Gastroesophageal sphincter (tissue), 4 donors: ENCODE measurements at places on chromosomes 4 and X. TPM values are rescaled to one million over a fixed set of nuclear protein-coding genes. Genes with fewer than 3 reads are reported as not detected.

The CCNG2 gene
- 19.3 TPM for total RNA-seq

The THAP6 gene
- total RNA-seq, result 37.8 TPM

The HSFX4 gene
- total RNA-seq, result not detected

The DMP1 gene
- not detected for total RNA-seq

The FGF13 gene
- total RNA-seq, result 4.7 TPM

The HMX1 gene
- not detected for total RNA-seq

The IBSP gene
- not detected for total RNA-seq

The DGKK gene
- total RNA-seq, result not detected

The MAGEA11 gene
- not detected for total RNA-seq

The UGT2B17 gene
- 0.27 TPM for total RNA-seq

The PDZD4 gene
- 10.6 TPM for total RNA-seq

The CLGN gene
- 2.9 TPM for total RNA-seq

The AFM gene
- not detected for total RNA-seq

The MAGEE1 gene
- total RNA-seq, result 1.6 TPM

The MECP2 gene
- 87.8 TPM for total RNA-seq

The VEGFD gene
- total RNA-seq, result 3.2 TPM

The CDKL5 gene
- total RNA-seq, result 9.7 TPM

The RHOXF2B gene
- total RNA-seq, result not detected

The TMEM154 gene
- total RNA-seq, result 13.6 TPM

The NUP54 gene
- total RNA-seq, result 32.2 TPM

The EFHC2 gene
- total RNA-seq, result 15.9 TPM

The FOXR2 gene
- not detected for total RNA-seq

The HSPA4L gene
- 12.5 TPM for total RNA-seq

The ERAS gene
- total RNA-seq, result not detected

The RNF212 gene
- total RNA-seq, result 1.5 TPM

The ZXDA gene
- 9.8 TPM for total RNA-seq

The ADRA2C gene
- 26.5 TPM for total RNA-seq

The PHF8 gene
- 23.3 TPM for total RNA-seq

The VSIG1 gene
- total RNA-seq, result not detected

The IL2RG gene
- total RNA-seq, result 0.62 TPM

The MCF2 gene
- total RNA-seq, result not detected

The AGA gene
- total RNA-seq, result 9.3 TPM

The NKX6-1 gene
- total RNA-seq, result 6.2 TPM

The NSG1 gene
- 2.0 TPM for total RNA-seq
